Right ventricle myocardium inferior (tissue), 1 donor: ENCODE measurements at places on chromosomes 6 and 20.

- DNase-seq, result no peak
Measured at GRCh38 chr6:110067837-110068591, 89.9 kb downstream of the GPR6 start.

GRCh38 chr6:65545920-65546319 is 161.1 kb downstream of the EYS start:
- DNase-seq, result no peak

- DNase-seq, result no peak
Measured at GRCh38 chr6:116557893-116558292, 4.3 kb downstream of the CALHM4 start.

DNA sequence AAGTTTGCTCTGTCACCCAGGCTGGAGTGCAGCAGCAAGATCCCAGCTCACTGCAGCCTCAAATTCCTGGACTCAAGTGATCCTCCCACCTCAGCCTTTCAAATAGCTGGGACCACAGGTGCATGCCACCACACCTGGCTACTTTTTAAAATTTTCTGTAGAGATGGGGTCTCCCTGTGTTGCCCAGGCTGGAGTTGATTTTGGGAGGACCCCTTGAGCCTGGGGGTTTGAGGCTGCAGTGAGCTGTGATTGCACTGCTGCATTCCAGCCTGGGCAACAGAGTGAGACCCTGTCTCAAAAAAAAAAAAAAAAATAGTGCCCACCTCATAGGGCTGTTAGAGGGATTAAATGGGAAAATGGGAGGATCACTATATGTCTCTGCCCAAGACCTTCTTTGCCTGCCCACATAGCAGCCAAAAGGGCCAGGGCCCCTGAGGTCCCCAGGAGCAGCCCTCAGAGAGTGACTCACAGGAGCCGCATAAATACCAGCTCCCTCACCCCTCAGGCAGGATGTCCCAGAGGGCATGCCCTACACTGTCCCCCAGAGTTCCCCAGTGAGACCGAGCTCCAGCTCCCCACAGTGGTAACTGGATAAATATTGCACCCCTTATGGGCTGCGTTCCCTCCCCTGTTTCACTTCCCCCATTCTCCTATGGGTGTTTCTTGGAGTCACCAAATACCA is 11.7 kb upstream of the MDGA1 start:
- no peak for DNase-seq

- no peak for DNase-seq
Measured at GRCh38 chr20:38301309-38301708, 2.6 kb upstream of the BPI start.

DNA sequence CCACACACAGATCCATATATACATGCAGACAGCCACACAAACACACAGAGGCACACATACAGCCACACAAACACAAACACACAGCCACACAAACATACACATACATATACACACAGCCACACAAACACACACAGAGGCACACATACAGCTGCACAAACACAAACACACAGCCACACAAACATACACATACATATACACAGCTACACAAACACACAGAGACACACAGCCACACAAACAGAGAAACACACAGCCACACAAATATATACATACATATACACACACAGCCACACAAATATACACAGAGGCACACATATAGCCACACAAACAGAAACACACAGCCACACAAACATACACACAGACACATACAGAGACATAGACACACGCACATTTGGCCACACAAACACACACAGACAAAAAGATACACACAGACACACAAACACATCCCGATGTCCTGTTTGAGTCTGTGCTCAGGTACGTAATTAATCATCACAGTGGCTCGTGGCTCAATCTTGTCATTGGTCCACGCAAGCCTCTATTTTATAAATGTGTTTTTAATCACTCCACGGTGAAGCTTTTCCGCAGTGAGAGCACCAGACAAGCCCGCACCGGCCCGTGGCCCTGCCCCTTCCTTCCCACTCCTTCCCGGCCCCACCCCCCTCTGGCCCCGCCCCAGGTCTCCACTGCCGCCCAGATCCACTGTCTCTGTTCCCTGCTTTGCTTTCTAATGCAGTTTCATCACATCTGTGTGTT is 135.3 kb downstream of the CDH4 start:
- no peak for DNase-seq

DNA sequence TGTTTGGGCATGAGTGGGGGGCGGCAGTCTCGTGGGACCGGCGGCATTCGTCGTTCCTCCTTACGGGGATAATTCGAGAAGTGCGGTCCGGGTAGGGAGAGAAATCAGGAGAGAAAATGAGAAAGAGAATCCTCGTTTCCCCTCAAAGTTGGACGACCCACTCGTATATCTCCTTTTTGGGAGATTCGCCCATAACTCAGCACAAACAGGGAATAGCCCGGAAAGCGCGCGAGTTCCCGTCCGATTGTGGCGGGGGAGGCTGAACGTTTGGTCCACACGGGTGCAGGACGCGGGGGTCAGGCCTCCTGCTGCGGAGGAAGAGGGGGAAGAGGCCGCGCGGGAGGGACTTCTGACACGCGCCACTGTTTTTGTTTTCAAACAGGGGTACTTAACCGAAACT is 42.4 kb downstream of the POPDC3 start:
- DNase-seq, result peak; percentile 67

DNA sequence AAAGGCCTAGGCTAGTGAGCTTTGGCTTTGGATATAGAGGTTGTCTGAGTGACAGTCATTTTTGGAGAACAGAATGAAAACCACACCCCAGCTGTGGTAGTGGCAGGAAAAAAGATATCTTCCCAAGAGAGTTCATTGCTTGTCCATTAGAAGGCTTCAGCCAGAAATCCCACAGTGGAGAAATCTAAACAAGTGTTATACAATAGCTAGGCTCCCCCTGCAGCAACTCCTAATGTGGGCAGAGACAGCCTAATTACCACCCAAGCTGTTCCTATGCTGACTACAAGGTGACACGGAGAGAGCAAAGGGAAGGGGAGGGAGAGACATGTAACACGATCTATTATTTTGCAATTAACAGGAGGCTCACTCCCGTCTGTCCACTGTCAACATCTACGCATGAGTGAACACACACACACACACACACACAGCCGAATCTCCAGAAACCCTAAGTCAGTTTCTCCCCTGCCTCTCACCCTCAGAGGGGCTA is 147.5 kb upstream of the TCF21 start:
- no peak for DNase-seq

GRCh38 chr6:111011360-111012142 is 29.7 kb downstream of the RPF2 start:
- DNase-seq, result no peak

DNA sequence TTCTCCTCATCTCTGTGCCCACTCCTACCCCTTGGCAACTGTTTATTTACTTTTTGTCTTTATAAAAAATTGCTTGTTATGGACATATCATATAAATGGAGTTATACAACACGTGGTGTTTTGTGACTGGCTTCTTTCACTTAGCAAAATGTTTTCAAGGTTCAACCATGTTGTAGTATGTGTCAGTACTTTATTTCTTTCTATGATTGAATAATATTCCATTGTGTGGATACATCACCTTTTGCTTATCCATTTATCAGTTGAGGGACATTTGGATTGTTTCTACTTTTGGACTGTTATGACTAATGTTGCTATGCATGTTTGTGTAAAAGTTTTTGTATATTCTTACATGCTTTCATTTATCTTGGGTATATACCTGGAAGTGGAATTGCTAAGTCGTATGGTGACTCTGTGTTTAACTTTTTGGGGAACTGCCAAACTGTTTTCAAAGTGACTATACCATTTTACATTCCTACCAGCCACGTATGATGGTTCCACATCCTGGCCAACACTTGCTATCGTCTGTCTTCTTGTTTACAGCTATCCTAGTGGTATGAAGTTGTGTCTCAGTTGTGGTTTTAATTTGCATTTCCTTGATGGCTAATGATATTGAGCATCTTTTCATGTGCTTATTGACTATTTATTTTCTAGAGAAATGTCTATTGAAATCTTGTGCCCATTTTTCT is 84.4 kb downstream of the SLX4IP start:
- no peak for DNase-seq

- DNase-seq, result no peak
Measured at GRCh38 chr20:3093861-3094361, 9.4 kb upstream of the AVP start.

DNA sequence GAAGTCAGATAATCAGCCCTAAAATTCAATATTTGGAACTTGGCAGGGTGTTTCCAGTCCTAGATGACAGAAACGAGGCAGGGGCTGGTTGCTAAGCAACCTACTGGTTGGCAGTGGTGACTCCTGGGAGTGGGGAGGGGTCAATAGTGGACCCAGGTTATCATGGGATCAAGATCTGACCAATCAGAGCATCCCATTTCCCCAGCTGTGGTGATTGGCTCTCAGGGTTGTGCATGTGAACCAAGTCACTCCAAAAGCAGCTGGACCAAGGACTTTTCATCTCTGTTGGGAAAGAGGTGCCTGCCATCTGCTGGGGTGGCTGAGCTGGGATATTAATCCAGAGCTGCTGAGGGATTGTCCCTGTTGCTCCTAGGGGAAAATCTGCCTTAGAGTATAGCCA is 253.4 kb downstream of the PREX1 start:
- DNase-seq, result no peak

DNA sequence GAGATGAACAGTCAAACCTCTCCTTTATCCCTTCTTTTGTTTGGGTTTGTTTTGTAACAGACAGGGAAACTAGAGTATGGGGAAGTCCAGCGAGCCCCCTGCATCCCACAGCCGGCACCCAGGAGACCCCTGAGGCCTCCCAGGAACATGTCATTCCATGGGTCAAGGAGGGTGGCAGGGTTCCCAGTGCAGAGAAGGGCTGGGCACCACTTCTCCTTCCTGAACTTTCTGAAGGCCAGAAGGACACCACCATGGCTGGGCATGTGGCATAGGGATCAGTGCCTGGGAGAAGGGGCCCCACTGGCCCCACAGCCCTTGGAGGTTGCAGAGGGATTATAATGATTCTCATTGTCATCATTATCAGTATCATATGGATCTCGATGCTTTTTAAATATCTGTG is 13.9 kb upstream of the CST7 start:
- no peak for DNase-seq

GRCh38 chr6:2883673-2884072 is 19.4 kb downstream of the SERPINB9 start:
- no peak for DNase-seq

GRCh38 chr6:163444077-163444476 is 29.6 kb downstream of the QKI start:
- no peak for DNase-seq

DNA sequence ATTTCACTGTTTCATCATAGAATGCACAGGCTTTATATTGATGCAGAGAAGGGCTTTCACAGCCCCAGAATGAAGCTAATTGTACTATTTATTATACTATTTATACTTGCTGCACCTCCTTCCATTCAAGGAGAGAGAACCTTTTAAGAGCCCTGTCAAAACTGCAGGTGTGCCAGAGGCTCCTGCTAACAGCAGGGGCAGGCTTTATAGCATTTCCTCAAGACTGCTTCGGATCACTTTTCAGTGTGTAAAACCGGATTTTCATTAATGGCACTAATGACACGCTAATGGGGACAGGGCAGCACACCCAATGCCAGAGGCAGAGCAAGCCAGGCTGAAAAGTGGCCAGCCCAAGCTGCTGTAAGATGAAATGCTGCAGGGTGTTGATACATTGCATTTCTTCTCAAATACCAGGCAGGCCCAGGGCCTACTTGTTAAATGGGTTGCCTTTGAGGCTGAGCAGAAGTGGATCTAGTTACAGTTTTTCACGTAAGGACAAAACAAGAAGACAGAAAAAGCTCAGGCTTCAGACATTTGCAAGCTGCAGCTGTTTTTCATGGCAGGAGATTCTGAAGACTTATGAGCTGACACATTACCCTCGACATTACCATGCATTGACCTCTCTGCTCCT is 487.7 kb upstream of the BTBD3 start:
- no peak for DNase-seq

- no peak for DNase-seq
Measured at GRCh38 chr6:116398316-116399010, 27.7 kb downstream of the DSE start.

- no peak for DNase-seq
Measured at GRCh38 chr6:67689329-67689728, 945.8 kb upstream of the ADGRB3 start.

GRCh38 chr6:38648629-38649028 is 8.9 kb upstream of the BTBD9 start:
- no peak for DNase-seq

GRCh38 chr20:24210356-24210755 is 221.8 kb upstream of the GGTLC1 start:
- no peak for DNase-seq

DNA sequence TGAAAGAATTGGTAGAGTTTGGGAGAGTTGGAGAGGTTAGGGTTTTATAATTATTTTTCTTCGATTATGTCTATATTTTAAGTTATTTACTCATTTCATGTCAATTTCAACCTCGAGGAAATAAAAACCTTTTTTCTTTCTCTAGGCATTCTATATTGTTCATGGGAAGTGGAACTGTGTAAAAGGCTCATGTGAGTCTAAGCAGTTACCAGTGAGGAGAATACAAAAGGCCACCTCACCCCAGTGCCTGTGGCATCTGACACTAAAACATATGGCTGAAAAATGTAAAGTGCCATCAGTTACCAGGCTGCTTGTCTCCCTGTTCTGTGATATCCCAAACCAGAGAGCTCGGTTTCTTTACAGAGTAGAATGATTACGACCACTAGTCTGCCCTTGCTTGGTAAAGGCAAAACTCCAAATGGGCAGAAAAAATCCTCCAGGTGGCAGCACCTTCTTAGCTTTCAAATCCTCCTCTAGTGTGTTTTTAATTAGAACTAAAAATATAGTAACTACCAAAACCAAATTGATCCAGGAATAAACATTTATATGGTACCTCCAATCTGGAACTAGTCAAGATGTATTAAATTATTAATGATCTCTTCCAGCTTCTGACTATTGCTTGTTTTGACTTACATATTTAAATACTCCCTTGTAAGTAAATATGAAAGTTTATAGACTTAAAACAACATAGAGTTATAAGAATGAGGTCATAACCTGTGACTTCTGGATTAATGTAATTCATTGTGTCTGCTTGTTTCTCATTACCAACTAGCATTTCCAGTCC is 122.6 kb upstream of the MCHR2 start:
- no peak for DNase-seq

DNA sequence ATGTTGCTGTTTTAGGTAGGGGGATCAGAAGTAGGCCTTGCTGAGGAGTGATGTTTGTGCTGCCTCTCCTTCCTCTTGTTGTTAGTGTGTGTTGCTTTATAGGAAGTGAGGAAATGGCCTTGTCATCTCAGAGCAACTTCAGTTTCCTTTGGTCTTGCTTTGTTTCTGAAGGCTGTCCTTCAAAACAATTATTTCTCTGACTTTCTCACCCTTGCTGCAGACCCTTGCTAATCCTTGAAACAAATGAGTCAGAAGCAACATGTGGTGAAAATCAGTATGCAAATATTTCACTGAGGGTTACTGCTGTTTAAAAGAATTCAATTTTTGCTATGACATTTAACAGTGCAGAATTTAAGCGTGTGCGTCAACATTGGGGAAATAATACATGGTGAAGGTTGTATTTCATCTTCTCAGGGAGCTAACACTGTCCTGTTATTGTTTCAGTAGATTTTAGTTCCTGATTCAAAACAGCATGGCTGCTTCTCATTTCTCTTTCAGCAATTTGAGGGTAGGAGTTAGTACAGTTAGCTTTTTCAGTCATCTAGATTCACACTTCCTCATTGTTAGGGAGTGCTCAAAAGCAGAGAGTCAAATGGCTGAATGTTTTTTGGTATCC is 13.8 kb downstream of the RNF144B start:
- no peak for DNase-seq

GRCh38 chr6:116631379-116631990 is 15.2 kb downstream of the RSPH4A start:
- DNase-seq, result peak; percentile 50
